ENCODE measurements at places on chromosomes 2 and 18.

- no peak for DNase-seq
Observed at GRCh38 chr2:72136331-72136730, 11.3 kb downstream of the CYP26B1 start.

- no peak for DNase-seq
Observed at GRCh38 chr2:172409042-172409441, 18.3 kb upstream of the ITGA6 start.

DNA sequence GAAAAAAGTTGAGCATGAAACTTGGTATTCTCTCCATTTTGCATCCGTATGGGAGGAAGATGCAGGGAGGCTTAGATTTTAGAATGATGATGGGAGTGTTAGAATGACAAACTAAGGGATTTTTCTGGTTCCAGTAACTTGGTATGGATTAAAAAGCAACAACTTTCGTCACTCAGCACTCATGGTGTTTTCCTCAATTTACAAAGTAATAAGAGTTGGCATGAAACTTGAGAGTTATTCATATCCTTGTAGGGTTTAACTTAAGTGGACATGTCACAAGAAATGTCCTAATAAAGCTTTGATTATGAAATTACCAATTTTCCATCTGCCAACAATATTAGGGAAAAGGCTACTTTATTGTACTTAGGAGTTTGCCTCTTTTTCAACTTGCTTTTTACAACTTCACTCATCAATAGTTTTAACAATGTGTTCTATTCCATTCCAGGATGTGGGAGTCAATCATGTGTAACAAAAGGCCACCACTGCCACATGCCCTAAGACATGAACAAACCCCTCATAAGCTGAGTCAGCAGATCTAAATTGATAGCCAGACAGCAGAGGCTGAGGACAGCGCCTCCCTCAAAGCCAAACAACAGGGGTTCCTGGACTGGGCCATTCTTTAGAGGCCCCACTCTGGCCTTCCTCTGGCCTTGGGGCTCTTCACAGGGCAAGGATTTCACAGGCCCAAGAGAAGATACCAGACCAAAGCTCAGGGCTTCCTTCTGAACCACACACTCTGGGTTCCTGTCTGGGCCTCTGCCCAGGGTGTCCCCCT, 265.8 kb downstream of the TNS1 start:
- DNase-seq: no peak

DNA sequence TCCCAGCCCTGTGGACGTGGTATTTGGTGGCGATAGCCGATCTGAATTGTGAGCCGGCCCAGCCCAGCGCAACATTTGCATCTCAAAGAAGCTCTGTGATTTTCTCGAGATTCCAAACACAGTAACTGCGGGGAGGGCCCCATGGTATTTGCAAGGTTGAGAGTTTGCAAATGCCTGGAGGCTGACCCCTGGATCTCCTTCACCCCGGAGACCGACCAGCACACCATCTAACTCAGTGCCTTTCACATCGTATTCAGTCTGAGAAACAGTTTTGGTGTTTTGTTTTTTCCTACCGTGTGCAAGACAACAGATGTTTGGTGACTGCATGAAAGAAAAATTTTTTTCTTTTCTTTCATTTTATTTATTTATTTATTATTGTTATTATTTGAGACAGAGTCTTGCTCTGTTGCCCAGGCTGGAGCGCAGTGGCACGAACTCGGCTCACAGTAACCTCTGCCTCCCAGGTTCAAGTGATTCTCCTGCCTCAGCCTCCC, 40.3 kb downstream of the MYCN start:
- DNase-seq: no peak

- no peak for DNase-seq
Observed at GRCh38 chr18:59387687-59388565, 28.9 kb upstream of the LMAN1 start.

- DNase-seq: no peak
Observed at GRCh38 chr2:120293096-120294007, 40.7 kb downstream of the RALB start.

DNA sequence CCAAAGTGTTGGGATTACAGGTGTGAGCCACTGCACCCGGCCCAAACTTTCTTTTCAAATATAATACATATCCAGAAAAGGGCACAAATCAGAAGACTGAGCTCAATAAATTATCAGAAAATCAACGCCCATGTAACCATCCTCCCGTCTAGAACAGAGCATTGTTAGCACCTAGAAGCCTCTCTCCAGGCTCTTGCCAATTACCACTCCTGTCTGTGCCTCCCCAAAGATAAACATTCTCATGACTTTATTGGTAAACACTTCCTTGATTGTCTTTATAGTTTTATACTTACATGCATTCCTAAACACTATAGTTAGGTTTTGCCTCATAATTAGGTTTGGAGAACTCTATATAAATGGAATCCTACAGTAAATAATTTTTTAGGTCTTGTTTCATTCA, 58.5 kb upstream of the SP5 start:
- no peak for DNase-seq

- no peak for DNase-seq
Observed at GRCh38 chr2:82731824-82732223, 1727.3 kb downstream of the SUCLG1 start.

DNA sequence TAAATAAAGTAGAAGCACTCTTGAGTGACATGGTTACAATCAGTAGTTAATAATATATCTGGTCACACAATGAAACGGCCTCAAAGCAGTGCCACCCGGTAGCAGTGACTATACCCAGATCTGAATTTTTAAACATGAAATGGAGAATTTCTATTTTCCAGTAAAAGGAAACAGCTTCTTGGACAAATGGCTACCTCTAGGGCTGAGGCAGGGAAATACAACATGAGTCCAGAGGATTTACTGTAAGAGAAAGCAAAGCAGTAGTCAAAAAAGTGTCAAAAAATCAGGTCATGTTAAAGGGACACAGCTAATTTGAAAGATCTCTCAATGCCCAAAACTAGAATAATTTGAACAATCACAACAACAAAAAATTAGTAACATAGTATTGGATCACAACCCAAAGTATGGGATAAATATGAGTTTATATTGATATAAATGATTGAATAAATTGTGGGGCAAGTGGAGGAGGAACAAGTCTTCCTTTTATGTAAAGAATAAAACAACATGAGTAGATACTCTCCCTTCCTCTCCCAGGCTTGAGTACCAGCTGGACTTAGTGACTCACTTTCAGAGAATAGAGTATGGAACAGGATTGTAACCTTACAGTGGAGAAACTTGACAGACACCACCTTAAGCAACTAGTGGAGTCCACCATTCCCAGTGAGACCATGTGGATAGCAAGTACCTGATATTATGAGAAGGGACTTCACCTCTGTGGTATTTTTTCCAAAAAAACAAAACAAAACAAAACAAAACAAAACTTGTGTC, 180.8 kb downstream of the MBD2 start:
- DNase-seq: no peak

- DNase-seq: no peak
Observed at GRCh38 chr2:225027061-225027762, 15.1 kb downstream of the DOCK10 start.

DNA sequence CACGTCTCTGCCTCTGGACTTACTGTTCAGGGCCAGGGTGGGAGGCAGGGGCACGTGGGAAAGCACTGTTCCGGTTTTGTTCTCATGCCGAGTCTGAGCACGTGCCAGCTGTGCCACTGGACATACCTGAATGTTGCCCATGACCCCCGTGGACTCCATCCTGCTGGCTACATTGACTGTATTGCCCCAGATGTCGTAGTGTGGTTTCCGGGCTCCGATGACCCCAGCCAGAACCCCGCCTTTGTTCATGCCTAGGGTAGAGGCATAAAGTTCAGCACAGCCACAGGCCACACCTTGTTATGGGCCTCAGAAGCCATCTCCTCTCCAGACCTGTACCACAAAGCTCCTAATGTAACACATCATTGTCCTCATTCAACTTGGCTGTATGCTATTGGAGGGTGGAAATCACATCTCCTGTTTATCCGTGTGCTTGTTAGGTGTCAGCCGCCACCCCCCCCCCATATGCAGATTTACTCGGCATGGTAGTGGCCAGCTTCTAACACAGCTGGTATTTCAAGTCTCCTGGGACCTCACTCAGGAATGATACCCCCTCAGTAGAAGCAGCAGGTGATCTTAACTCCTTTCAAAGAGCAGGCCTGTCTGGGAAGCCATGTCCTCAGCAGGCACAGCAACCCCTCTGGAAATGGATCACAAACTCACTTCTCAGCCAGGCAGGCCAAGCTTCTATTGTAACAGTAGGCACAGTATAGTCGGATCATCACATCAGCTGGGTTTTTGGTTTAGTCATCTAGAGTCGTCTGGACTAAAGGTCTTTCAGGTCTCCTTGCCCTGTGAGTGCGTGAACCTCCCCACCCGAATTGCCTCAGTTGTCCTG, 27.6 kb downstream of the CENPO start:
- DNase-seq: no peak
